Activated naive CD4-positive, alpha-beta T cell treated with anti-CD3 and anti-CD28 coated beads, Interleukin-2, amount 50 U/mL, for 72 hours (primary cell): ENCODE measurements at places on chromosomes 2 and 18.

- DNase-seq: no peak
These were observed 98.4 kb downstream of the ZFP36L2 start for GRCh38 chr2:43127941-43128558.

- no peak for DNase-seq
These were observed 376.3 kb upstream of the UBE2E3 start for GRCh38 chr2:180604077-180604476.

DNA sequence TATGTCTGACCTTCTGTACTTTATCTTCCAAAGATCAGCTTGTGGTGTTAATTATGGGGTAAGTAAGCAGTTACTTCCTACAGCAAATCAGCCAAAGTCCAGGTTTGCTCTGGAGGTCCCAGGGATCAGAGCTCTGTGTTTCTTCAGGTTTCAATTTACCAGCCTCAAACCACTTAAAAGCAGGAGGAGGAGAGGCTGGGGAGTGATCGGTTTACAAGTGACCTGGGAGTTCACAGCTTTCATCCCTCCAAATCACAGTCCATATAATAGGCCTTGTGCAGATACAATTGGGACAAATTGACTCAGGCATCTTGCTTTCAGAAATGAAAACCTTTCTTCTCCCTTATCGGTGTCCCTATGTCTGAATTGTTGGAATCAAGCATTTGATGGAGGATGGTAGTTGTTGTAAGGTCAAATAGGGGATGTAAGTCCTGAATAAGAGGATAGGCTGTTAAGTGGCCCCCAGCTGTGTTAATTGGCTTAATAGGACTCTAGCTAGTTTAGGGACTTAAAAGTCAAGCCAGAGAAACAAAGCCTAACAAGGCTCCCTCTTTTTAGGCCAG lies 188.0 kb upstream of the NT5C1B start:
- DNase-seq: no peak

DNA sequence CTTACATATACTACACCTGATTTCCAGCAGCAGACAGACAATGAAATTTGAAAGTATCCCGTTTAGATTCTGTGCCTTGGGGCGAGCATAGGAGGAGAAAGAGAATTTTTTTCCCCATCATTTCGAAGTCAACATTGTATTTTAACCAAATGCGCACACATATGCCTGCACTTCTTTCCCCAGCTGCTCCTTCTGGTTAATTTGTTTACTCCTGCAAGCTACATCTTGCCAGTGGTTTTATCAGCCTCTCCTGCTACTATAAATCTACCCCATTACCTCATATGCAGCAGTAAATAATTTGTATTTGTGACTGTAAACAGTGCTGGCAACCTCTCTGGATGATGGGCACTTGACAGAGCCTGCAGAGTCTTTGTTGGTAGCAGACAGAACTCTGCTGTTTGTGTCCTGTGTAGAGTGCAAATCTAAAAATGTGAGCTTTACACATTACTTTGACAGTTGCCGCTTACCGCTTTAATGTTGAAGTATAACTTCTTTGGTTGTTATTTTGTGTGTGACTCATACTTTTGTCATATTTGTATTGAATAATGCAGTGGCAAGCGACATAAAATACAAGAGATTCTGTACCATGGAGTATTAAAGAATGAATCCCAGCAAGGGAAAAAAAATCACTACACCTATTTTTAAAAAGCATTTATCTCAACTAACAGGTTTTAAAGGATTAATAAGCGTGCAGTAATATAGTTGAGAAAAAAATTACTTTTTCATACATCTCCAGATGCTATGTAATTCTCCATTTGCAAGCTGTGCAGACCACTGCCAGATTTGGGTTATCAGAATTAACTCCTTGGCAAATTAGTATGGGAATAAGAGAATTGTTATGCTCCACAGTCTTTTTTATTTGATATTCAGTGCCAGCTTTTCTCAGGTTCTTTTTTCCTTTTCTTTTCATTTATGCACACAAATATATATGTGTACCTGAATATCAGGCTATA lies 536.8 kb downstream of the XIRP2 start:
- DNase-seq: no peak

GRCh38 chr2:107008843-107009242 lies 122.9 kb upstream of the ST6GAL2 start:
- no peak for DNase-seq

DNA sequence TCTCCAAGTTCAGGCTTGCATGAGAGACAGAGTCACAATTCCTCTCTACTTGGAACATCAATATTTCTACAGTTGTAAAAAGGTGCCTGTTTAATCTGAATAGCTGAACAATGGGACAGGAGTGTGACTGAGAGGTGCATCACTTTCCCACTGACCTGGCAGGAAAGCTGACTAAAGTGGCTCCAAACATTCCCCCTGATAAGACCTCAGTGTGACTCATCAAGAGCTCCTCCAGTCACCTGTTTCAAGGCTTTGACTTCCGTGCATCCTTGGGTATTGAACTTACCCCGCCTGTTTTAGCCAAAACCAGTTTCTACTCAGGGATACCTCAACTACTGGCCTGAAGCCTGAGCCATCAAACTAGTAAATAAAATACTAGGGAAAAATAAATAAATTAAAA lies 453.9 kb upstream of the DDX18 start:
- no peak for DNase-seq
